ENCODE measurements at places on chromosomes 4 and X.

DNA sequence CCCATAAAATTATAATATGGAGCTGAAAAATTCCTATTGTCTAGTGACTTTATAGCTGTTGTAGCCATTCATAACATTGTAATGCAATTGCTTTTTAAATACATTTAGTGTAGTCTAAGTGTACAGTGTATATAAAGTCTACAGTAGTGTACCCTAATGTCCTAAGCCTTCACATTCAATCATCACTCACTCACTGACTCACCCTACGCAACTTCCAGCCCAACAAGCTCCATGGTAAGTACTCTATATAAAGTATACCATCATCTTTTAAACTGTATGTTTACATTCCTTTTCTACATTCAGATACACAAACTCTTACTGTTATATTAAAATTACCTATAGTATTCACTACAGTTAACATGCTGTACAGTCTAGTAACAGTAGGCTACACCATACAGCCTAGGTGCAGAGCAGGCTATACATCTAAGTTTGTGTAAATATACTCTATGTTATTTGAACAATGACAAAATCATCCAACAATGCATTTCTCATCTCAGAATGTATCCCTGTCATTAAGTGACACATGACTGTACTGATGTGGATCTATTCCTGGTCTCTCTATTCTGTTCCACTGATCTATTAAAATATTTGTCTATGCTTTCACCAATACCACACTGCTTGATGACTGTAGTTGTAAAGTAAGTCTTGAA is 33.7 kb downstream of the CLOCK start:
- no peak for DNase-seq

DNA sequence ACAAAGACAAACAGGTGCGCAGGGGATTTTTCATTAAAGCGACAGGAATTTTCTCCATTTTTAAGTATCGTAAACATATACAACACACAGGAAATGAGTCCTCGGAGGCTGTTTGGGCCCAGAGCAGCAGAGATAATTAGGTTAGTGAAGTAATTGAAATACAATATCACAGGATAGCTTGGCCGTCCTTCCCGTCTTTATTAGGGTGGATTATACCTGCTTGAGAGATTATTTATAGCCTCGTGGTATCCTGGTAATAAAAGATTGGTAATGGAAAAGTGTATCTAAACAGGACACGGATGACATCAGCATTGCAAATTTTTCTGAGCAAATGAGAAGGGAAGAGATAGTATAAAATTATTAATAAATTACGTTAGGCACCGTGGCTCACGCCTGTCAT is 68.2 kb downstream of the CRLF2 start:
- DNase-seq = no peak

GRCh38 chr4:88268913-88269312 is 15.4 kb downstream of the PPM1K start:
- DNase-seq = no peak

DNA sequence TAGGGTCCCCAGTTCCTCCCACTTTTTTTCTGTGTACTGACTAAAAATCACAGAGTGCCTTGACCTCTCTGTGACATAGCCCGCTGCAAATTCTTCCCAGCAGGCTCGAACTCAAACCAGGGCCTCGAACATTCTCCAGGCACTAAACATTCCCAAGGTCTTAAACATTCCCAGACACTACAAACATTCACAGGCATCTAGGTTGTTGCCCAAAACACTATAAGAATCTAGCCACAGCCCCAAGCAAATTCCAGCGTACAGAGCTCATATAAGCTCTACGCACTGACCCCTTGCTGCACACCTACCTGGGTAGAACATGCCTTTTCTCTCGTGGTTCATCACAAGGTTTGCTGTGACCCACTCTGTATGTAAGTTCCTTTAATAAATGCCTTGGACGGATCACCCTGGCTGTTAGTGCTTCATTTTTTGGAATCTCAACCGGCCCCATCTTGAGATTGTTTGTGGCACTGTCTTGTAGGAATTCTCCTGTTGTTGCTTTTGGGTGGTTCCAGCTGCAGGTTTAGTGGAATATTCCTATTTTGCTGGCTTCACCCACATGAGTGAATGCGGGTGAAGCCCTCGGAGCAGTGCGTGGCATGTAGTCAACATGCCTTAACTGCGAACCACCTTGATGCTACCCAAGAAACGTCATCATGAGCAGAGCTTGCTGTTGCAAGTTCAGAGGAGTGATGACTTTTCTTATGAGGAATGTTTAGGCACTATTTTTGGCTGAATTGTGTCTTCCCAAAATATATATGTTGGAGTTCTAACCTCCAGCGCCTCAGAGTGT is 230.0 kb downstream of the HS3ST1 start:
- no peak for DNase-seq

- DNase-seq = no peak
Measured at GRCh38 chrX:3145716-3146115, 104.4 kb downstream of the ARSF start.

DNA sequence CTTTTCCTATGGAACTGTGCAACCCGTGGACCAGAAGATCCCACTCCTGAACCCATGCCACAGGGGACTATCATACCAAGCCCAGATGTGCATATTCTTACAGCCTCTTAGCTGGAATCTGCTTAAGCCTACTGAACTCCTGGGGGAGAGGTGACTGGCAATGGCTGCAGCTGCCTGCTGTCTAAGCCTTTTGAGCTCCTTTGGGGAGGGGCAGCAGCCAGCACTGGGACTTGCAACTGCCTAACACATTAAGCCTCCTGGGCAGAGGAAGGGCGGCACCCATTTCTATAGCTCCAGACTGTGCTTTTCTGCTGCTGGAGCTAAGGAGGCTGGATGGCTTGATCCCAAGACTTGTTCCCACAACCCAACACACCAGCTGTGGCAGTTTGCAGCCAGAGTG is 117.9 kb upstream of the VEGFC start:
- no peak for DNase-seq

- peak; percentile 9 for DNase-seq
Measured at GRCh38 chr4:10582059-10582686, 102.4 kb downstream of the CLNK start.

GRCh38 chrX:153600032-153600373 is 1.1 kb upstream of the CCNQ start:
- peak; percentile 13 for DNase-seq

GRCh38 chr4:42148425-42148824 is 4.0 kb downstream of the BEND4 start:
- DNase-seq = no peak

- no peak for DNase-seq
Measured at GRCh38 chr4:41072021-41072777, 142.1 kb downstream of the APBB2 start.

- no peak for DNase-seq
Measured at GRCh38 chr4:85994576-85994975, 365.3 kb downstream of the MAPK10 start.

GRCh38 chr4:39308611-39309010 is 57.6 kb downstream of the RFC1 start:
- no peak for DNase-seq

GRCh38 chrX:136747003-136747986 is 33.4 kb downstream of the ARHGEF6 start:
- peak; percentile 49 for DNase-seq

DNA sequence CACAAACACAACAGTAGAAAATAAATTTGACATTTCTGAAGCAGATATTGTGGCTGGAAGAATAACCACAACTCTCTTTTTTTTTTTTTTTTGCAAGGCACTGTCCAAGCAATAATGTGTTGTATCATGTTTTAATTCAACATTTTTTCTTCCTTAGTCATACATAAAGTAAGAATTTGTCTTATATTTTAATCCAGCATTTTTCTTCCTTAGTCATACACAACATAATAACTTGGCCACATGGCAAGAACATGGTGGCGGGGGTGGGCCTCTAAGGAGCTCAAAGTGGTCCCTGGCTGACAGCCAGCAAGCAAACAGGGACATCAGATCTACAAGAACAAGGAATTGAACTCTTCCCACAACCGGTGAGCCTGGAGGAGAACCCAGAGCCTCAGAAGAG is 20.2 kb downstream of the FBXW7 start:
- no peak for DNase-seq
